ENCODE measurements at places on chromosomes 7 and 10.

DNA sequence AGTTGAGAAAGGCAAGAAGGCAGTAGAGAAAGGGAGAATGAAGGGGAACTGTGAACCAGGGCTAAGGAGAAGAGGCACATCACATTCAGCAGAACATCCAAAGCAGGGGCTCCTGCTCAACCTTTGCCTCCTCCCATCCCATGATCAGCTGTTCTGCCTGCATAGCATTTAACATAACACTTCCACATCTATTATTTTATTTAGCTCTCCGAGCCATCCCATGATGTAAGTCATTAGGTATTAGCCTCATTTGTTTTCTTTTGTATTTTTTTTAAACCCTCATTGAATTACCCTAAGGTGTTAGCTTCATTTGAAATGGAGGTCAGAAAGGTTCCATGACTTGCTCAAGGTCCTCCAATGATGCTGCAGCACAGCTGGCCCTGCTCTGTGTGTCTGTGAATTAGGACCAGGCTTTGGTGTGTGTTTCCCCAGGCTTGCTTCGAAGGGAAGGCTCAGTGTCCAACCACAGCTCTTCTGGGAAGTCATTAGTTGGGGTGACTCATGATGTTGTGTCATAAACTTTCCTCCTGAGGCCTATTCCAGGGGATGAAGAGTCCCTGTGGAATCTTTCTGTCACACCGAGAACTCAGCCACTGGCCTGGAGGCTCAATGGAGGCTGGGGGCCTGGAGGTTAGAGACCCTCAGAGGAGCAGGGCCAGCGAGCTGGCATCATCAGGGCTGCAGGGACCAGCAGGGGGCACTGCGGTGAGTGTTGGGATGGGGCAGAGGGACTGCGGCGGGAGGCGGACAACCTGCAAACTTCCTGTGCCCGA is 16.5 kb downstream of the NPFFR1 start:
- no peak for ATAC-seq
- no peak overlapping the region for H3K4me3 ChIP-seq

DNA sequence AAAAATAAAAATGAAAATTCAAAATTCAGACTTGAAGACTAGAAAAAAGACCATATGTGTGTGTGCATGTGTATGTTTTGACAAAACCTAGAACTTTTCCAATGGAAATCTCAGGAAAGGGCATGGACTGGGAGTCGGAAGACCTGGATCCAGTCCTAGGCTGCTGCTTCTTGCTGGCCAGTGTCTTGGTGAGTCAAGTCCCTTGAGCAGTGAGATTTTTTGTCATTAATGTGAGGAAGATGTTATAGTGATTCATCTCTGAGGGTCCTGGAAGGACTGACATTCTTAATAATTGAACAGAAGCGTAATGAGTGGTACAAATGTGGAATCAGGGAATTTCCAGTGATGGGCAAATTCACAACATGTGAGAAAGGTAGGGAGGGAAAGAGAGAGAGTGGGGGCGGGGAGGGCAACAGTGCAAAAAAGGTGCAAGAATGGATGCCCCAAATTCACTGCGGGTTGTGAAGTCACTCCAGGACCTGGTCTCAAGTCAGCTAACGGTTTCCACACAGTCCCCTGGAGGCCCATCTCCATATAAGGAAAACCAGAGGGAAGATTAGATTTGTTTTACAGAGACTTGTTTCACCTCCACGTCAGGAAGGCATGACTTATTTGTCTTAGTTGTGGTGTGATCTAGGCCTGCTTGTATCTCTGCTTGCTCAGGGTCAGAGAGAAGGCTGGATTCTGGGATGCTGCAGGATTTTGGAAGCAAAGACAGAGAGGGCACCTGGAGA is 201.7 kb downstream of the BUB3 start:
- H3K36me3 ChIP-seq, result no peaks in the 10 kb centered on the region
- no peaks in the 10 kb centered on the region for H3K4me1 ChIP-seq
- no peaks in the 10 kb centered on the region for H3K27me3 ChIP-seq
- no peak for ATAC-seq
- H3K27ac ChIP-seq, result no peak overlapping the region
- H3K4me3 ChIP-seq, result no peak overlapping the region

GRCh38 chr7:131621652-131622051 is 65.2 kb upstream of the PODXL start:
- peaks cover 9% of the 10 kb centered on the region for H3K4me1 ChIP-seq
- no peak overlapping the region for H3K27ac ChIP-seq
- H3K27me3 ChIP-seq, result peaks cover 13% of the 10 kb centered on the region
- H3K4me3 ChIP-seq, result no peak overlapping the region
- H3K36me3 ChIP-seq, result no peaks in the 10 kb centered on the region

GRCh38 chr10:25059990-25060389 is 43.6 kb downstream of the THNSL1 start:
- no peaks in the 10 kb centered on the region for H3K36me3 ChIP-seq
